ENCODE measurements at places on chromosomes 16 and 17.

- DNase-seq, result no peak
These were observed 29.5 kb downstream of the RNF43 start for GRCh38 chr17:58387834-58388233.

DNA sequence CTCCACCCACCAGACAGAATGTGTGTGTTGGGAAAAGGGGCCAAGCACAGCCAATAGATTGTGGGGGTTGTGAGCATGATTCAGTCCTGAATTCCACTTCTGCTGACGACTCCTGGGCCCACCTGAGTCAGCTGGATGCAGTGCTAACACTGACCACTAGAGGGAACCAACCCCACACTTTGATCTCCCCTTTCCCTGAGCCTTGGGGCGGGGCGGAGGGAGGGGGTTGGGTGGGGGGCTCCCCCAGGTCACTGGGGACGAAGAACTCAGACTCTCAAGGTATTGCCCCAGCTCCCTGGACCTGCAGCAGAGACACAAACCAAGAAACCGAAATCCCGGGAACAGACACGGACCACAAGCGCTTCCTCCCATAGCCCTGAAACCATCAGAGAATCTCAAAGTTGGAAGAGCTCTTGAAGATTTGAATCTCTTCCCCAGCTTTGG, 621 bp upstream of the CSHL1 start:
- DNase-seq, result peak; percentile 41

- DNase-seq, result peak; percentile 94
These were observed 3.3 kb upstream of the SREBF1 start for GRCh38 chr17:17839791-17840707.

DNA sequence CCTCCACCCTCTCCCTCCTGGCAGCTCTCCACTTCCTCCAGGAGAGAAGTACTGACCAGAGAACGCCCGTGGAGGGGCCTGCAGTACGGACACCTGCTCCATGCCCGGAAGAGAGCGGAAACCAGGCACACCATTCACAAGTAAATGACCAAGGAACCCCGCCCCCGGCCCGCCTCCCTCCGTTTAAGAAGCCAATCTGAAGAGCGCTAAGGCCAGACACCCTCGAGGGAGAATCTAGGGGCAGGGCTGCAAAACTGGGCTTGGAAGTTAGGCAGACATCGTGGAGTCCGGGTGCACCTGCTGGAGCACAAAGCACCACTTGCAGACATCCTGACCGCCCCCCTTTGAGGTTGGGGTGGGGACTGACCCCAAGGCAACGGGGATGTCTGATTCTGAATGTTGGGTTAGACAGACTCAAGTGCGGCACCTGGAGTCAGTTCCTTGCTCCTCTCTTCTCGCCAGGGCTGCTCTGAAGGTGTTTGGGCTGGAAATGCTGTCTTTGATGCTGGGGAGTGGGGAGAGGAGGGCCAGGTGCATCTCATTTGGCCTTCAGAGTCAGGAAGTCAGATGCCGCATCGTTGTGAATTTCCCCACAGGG, 964 bp upstream of the FAAP100 start:
- DNase-seq, result peak; percentile 93

GRCh38 chr16:3274490-3274889, 8.8 kb upstream of the ZNF263 start:
- DNase-seq, result no peak

- DNase-seq, result no peak
These were observed at the start of gene NPW for GRCh38 chr16:2019518-2019920. Gene NPW (plus strand): TSS chr16:2019785.

DNA sequence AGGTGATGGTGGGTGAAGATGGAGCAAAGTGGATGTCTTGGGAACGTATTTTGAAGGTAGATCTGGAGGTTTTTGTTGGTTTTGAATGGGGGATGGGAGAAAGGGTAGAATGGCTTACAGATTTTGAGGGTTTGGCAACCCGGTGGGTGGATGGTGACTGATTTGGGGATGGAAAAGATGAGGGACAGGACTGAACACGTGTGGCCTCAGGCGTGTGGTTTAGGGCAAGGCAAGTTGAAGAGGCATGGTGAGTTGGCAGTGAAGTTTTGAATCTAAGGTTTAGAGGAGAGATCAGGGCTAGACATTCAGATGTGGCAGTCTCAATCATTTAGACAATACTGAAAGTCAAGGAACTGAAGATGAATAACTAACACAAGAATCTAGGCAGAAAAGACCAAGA, 5.0 kb upstream of the DCTPP1 start:
- DNase-seq, result no peak

DNA sequence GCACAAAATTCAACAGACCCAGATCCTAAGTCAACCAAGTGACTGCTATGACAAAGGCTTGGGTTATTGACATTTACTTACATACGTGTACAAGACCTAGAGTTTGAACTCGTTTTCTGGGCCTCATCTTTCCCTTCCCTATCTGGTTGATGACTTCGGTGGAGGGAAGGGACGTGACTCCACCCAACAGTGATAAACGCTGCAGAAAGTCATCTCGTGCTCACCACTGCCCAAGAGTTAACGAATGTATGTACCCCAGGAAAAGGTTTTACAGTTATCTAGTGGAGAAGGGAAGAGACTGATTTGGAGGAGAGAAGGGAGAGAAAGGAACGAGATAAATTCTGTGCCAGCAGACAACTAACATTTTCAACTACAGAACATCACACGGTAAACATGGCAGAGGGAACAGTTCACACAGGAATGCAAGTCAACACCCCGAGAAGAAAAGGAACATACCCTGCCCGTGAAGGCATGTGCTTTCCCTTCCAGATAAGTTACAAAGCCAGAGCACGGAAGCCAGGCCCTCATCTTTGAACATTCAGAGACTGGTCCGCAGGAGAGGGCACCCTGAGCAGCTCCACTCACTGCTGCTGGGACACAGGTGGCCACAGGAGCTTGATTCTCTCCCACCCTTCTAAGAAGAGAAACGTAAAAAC, 13.9 kb upstream of the CYTH1 start:
- no peak for DNase-seq

DNA sequence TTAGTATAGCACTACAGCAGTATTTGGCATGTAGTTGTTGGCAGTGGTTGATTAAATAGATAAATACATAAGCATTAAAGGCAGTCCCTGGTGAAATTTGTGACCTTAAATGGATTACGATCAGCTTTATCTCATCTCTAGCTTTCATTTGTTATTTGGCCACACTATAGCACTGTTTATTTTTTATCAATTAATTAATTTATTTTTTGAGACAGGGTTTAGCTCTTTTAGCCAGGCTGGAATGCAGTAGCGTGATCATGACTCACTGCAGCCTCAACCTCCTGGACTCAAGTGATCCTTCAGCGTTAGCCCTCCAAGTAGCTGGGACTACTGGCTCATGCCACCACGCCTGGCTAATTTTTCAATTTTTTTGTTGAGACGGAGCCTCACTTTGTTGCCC, 18.7 kb upstream of the ARHGAP17 start:
- no peak for DNase-seq

GRCh38 chr16:27374804-27375425, 27.1 kb upstream of the IL21R start:
- DNase-seq, result peak; percentile 99

DNA sequence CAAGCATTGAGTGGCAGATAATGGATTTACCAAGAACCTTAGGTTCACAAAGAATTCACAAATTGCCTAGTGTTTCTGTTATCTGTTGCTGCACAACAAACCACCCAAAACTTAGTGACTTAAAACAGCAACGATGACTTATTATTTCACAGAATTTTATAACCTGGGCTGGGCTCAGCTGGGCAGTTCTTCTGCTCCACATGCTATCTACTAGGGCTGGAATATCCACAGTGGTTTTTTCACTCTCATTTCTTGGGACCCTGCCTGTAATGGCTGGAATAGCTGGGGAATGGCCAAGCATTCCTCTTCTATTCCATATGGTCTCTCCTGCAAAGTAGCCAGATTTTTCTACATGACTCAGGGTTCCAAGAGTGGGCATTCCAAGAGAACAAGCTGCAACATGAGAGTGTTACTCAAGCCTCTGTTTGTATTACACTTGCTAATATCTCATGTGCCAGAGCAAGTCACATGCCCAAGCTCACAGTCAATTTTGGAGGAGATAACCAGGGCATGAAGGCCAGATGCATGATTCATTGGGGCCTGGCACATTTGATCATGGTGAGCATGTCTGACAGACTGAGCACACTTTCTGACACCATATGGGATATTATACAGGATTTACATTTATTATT, 4.9 kb upstream of the PSMD7 start:
- no peak for DNase-seq

- DNase-seq, result no peak
These were observed 255.3 kb downstream of the CPPED1 start for GRCh38 chr16:12548270-12548983.

DNA sequence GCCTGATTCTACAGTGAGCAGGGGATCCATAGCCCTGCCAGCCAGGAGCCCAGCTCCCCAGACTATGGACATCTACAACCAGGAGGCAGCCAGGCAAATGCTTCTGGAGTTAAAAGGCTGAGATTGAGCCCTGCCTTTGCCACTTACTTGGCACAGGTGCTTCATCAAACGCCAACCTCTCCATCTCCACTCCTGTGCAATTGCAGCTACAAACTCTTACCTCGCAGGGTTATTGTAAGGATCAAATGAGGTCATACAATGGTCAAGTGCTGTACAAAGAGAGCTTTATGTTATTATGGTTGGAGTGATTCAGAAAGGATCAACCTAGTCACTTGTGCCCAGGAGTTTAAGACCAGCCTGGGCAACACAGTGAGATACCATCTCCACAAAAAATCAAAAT, 9.8 kb upstream of the MYO18A start:
- DNase-seq, result no peak

GRCh38 chr17:30093463-30094147, 23.0 kb upstream of the NSRP1 start:
- peak; percentile 82 for DNase-seq

- peak; percentile 18 for DNase-seq
These were observed 109.9 kb downstream of the PHKB start for GRCh38 chr16:47571049-47571448.

GRCh38 chr17:82281076-82281475, 7.6 kb upstream of the CSNK1D start:
- DNase-seq, result no peak

GRCh38 chr17:44363613-44364159, at the start of gene FAM171A2:
Gene FAM171A2 (minus strand): TSS chr17:44363853. CDS start chr17:44363714, 139 bp downstream.
- peak; percentile 65 for DNase-seq

DNA sequence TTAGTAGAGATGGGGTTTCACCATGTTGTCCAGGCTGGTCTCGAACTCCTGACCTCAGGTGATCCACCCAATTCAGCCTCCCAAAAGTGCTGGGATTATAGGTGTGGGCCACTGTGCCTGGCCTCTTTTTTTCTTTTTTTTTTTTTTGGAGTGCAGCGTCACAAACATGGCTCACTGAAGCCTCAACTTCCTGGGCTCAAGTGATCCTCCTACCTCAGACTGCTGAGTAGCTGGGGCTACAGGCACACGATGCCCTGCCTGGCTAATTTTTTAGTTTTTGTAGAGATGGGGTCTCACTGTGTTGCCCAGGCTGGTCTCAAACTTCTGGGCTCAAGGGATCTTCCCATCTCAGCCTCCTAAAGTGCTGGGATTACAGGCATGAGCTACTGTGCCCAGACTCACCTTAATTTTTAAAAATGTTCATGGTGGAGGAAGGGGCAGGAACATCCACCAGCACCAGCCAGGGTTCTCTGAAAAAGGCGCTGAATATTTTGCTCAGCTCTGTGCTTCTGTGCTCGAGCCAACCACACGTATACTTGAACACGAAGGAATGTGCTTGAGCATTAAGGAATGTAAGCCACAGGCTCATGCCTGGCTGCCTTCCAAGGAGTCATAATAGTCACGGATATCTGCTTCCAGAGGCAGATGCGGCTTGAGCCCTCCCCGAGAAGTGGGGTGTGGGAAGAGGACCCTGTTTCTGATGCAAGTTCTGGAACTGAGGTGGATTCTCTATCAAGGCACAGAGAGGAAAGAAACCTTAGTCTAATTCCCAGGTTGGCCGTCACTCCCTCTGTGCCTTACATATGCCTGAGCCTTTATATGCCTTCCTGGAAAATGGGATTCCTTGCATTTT, 65.5 kb upstream of the CREBBP start:
- peak; percentile 37 for DNase-seq

GRCh38 chr17:64264891-64265290, 1.8 kb upstream of the TEX2 start:
- no peak for DNase-seq

- no peak for DNase-seq
These were observed 121.7 kb downstream of the ABCC6 start for GRCh38 chr16:16101585-16101984.

DNA sequence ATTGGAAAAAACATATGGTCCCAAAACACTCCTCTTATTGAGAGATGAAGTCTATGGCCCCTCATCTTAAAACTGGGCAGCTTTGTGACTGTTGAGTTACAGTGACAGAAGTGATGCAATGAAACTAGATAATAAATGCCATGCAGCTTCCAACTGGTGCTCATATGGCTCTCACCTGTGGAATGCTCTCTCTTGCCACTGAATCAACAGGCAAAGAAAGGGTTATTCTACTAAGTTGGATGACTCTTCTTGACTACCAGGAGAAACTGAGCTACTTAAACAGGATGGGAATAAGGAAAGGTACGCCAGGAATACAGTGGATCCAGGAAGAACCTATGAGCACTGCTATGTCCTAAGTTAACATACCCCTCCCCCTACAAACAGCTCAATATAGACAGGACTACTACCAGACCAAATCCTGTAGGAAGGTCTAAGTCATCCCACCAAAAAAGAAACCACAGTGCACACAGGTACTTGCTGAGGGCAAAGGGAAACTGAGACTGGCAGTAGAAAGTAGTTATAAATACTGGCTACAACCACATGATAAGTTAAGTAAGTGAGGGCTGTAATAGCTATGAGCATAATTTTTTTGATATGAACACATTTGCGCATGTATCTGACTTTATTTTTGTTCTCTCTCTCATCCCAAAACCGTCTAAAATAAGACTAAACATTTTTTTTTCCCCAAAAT, 398.5 kb downstream of the ZFHX3 start:
- DNase-seq, result no peak

- DNase-seq, result no peak
These were observed 60.9 kb downstream of the SRCIN1 start for GRCh38 chr17:38544839-38545209.

DNA sequence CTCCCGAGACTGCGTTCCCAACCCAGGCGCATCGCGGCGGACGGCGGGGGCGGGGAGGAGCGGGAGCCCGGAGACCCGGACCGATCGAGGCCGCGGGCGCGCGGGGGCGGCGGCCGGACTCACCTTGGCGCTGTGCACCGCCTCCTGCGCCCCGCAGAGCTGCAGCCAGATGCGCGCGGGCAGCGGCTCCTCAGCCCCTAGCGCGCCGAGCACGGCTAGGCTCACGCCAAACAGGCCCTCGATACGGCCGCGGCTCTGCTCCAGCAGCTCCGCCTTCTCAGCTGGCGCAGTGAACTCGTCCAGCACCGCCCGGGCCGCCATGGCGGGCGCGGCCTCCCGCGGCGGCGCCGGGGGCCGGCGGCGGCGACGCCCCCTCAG, 339 bp downstream of the N4BP1 start:
- peak; percentile 53 for DNase-seq

- peak; percentile 89 for DNase-seq
These were observed 90.6 kb upstream of the CDH5 start for GRCh38 chr16:66275775-66276428.

GRCh38 chr17:46756081-46756735, 62.3 kb downstream of the WNT3 start:
- no peak for DNase-seq

- DNase-seq, result no peak
These were observed 3.4 kb downstream of the CNTNAP4 start for GRCh38 chr16:76280421-76281215.

- DNase-seq, result peak; percentile 45
These were observed 13.4 kb downstream of the BCO1 start for GRCh38 chr16:81251871-81252270.

- no peak for DNase-seq
These were observed 112.6 kb downstream of the IRF8 start for GRCh38 chr16:86011532-86011931.
